ENCODE measurements at places on chromosomes 3 and 15.

DNA sequence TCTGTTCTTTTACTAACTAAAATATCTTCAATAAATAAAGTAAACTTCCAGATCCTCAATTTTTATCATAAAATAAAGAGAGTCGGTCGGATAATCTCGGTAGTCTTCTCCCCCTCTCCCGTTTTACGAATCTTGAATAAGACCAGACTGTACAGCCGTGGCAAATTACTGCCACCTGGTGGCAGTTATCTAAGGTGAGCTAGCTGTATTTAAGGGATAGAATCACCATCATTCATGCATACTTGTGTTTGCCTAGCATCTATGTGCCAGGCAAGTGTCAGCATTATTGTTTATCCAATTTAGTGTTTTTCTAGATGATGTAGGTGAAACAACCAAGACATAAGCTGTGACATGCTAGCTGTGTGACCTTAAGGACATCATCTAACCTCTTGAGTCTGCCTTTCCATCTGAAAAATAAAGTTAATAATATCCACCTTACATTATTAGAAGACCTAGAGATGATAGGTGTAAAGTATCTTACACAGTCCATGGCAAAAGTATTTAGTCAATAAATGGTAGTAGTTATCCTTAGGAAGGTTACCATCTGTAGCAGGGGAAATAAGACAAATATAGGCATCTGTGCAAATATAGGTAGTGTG is 21.3 kb downstream of the DUT start:
- DNase-seq = peak; percentile 51

DNA sequence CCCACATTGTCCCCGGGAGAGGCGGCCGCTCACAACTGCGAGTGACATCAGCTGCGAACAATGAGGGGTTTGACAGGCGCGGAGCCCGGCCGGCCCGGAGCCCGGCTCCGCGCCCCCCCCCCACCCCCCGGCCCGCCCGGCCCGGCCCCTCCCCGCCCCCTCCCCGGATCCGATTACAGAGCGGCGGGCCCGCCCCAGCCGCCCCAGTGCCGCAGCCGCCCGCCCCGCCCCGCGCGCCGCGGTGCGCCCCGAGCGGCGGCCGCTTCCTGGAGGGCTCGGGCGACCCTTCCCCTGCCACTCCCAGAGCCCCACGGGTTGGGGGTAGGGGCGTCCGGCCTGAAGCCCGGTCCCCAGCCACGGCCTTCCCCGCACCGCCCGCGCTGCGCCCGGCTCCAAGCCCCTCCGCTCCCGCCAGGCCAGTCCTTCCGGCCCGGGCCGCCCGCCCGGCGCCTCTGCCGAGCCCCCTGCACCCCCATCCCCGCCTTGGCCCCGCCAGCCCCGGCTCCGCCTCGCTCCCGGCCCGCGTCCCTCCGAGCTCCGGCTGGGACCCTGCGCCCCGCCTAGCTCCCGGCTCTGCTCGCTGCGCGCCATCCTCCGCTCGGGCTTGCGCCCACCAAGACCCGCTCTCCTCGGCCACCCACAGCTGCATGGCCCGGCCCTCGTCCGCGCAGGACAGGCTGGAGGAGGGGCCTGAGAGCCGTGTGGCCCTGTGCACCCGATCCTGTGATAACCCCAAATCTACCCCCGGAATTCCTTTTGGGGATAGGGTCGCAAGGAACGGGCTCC is at the start of gene PCBP4:
PCBP4 (minus strand) TSS at position 71 of the 786 bp plus-strand sequence. CDS start 6,214 bp downstream, outside the sequence.
- peak; percentile 9 for DNase-seq

- DNase-seq = no peak
Measured at GRCh38 chr15:29360152-29360551, 90.5 kb upstream of the NSMCE3 start.

DNA sequence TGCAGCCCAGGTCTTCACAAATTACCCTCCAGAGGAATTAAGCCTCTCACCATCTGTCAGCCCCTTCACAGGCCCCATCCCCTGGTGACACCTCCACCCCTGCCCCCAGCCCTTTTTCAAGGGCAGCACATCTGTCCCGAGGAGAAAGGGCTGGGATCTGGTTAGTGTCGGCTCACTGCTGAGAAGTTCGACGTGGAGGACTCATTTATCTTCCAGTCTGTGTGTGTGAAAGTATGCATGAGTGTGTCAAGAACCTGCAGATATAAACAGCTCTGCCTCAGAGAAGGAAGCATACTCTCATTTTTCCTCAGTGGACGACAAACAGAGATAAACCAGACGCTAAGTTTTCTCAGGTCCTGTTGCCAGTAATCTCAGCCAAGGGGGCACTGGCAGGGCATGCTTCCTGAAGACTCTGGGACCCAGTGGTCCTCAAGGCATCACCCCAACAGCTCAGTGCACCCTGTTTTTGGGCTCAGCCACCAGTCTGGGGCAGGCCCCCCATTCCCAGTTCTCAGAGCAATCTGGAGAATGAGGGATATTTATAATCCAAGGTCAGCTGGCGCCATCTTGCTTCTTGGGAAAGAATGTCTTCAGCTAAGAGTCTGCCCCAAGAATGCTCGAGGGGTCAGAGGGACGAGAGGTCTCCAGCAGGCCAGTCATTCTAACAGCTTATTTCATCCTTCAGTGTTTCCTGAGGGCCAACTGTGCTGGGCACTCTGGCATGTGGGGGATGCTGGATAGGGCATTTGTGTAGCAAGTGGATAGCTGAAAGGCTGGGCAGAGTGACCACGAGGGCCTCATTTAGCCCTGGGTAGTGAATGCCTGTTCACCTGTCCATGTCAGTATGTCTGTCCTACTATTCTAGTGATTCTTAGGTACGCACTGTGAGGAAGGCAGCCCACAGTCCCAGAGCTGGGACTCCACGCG is 73.6 kb downstream of the ADCY5 start:
- no peak for DNase-seq
